ENCODE measurements at places on chromosomes 5 and 9. TPM values are rescaled to one million over a fixed set of nuclear protein-coding genes. Genes with fewer than 3 reads are reported as not detected.
A peak's percentile ranks its signal among the peaks of the same experiment; 100 is the strongest.

- peak; percentile 45 for DNase-seq
These were observed 33.9 kb upstream of the GABBR2 start for GRCh38 chr9:98742325-98743280.

DNA sequence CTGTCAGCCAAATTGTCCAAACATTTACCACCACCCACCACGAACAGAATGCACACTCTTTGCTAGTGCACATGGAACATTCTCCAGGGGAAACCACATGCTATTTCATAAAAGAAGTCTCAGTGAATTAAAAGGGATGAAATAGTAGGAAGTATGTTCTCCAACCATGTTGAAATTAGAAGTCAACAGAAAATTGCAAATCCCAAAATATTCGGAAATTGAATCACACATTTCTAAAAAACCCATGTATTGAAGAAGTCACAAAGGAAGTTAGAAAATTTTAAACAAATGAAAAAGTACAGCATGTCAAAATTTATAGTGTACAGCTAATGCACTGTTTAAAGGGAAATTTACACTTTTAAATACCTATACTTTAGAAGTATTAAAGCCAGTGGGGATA lies 50.8 kb downstream of the TGFBR1 start:
- no peak for DNase-seq

DNA sequence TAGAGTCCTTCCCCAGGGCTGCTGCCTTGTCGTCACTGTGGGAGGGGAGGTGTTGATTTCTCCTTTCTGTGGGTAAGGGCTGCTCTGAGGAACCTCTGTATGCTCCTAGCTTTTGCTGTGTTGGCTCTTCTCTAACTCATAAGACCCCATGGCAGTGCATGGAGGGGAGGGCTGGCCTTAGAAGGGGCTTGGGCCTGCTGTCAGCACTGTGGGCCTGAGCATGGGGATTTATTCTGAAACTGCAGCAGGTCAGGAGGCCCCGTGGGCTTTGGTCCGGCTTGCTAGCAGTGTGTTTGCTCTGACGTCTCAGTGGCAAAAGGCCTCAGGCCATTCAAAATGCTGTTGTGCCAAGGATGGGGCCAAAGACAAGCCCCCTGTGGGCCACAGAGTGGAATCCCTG lies 6.8 kb downstream of the FGF18 start:
- no peak for DNase-seq

GRCh38 chr9:31740705-31741104 lies 643.7 kb upstream of the ACO1 start:
- DNase-seq = peak; percentile 18

DNA sequence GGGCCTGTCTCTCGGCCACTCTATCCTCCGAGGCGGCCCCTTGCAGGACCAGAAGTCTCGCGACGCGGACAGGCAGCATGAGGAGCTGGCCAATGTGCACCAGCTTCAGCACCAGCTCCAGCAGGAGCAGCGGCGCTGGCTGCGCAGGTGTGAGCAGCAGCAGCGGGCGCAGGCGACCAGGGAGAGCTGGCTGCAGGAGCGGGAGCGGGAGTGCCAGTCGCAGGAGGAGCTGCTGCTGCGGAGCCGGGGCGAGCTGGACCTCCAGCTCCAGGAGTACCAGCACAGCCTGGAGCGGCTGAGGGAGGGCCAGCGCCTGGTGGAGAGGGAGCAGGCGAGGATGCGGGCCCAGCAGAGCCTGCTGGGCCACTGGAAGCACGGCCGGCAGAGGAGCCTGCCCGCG lies 283.5 kb downstream of the ARHGEF28 start:
- DNase-seq = no peak

- DNase-seq = no peak
These were observed 173.4 kb upstream of the PANK3 start for GRCh38 chr5:168752416-168753190.

DNA sequence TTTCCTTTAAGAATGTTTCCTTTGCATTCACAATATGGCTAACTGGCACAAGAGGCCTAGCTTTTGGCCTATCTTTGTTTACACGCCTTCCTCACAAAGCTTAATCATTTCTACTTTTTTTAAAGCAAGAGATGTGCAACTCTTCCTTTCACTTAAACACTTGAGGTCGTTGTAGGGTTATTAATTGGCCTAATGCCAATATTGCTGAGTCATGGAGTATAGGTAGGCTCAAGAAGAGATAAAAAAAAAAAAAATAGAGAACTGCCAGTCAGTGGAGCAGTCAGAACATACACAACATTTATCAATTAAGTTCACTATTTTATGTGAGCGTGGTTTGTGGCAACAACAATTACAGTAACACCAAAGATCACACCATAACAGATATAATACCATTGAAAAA lies 5.9 kb downstream of the FKBP15 start:
- peak; percentile 44 for DNase-seq

DNA sequence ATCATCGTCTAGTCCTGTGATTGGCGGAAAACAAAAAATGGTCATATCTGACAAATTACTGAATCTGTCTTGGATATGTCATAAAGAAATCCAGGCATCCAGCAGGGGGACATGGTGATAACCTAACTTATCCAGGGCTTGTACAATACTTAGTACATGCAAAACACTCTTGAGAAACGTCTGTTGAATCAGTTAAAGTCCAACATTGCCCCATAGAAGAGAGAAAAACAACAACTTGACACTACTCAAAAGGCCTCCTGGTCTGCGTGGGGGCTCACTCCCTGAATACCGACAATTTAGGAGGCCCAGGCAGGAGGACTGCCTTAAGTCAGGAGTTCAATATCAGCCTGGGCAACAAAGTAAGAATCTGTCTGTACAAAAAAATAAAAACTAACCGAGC lies 217.5 kb downstream of the DCP2 start:
- DNase-seq = no peak

GRCh38 chr5:127976525-127976924 lies 107.0 kb upstream of the SLC12A2 start:
- no peak for DNase-seq

- DNase-seq = peak; percentile 42
These were observed 129.1 kb upstream of the MEF2C start for GRCh38 chr5:89011778-89012711.

DNA sequence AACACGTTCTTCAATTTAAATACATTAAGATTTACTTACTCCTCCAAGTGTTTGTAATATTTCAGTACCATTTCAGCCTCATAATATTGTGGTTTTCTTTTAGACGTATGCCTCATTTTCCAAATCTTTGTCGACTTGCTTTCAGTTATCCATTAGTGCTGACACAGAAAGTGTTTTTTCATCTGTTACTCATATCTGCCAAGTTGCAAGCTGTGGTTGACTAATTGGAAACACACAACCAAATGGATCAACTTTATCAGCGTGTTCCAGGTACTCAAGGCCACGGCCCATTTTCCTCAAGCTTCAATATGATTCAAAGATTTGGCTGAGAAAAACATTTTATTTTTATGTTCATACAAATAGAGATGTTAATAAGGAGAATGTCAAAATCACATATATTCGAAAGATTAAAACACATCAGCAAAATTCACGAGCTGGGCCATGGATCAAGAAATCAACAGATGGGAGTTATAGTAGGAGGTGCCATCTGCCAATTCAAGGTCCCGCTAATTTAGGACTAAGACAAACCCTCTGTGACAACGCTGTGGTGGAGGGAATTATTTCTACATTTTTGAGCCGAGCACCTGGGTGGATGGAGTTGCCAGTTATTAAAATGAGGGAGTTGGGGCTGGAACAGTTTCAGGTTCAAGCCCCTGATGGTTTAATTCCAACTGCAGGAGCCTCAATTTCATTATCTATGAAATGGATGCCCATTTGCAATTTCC lies 27.2 kb upstream of the CCNJL start:
- DNase-seq = no peak

- peak; percentile 33 for DNase-seq
These were observed 576.3 kb downstream of the PDE4D start for GRCh38 chr5:59317023-59317773.

Gene ANXA2R
- total RNA-seq = 0.49 TPM

Gene FOXD1
- 30.9 TPM for total RNA-seq

Gene MYO10
- 62.5 TPM for total RNA-seq

Gene POC5
- total RNA-seq = 11.1 TPM

Gene CARD6
- 5.7 TPM for total RNA-seq

Data from foreskin keratinocyte (primary cell).